ENCODE measurements at places on chromosomes 11 and 22. TPM values are rescaled to one million over a fixed set of nuclear protein-coding genes. Genes with fewer than 3 reads are reported as not detected.

GRCh38 chr11:5655474-5655873 is 29.4 kb downstream of the TRIM5 start:
- DNase-seq = no peak

DNA sequence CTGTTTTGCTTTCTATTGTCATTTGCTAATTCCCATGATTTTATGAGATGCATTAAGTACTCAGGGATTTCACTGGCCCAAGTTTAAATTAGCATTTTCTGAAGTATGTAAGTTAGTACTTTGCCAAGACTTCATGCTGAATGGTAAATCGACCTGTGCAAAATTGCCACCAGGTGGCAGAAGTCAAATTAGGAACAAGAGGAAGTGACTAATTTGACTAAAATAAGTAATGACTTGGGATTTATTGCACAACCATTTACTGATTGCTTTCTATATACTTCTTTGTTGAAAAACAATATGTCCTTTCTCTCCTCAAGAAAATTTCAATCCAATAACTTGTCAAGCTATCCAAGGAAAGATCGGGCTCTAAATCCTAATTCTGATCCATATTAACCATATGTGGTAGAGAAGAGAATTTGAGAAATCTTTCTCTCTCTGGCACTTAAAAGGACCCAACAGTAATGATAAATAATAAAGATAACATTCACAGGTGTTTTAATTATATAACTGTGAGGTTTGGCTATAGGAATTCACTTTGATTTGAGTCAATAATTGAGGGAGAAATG is 253.7 kb upstream of the CHORDC1 start:
- DNase-seq = no peak

GRCh38 chr11:76334826-76335389 is 46.0 kb downstream of the THAP12 start:
- DNase-seq = peak; percentile 36

- DNase-seq = no peak
Measured at GRCh38 chr22:38163844-38164550, 17.6 kb downstream of the PLA2G6 start.

DNA sequence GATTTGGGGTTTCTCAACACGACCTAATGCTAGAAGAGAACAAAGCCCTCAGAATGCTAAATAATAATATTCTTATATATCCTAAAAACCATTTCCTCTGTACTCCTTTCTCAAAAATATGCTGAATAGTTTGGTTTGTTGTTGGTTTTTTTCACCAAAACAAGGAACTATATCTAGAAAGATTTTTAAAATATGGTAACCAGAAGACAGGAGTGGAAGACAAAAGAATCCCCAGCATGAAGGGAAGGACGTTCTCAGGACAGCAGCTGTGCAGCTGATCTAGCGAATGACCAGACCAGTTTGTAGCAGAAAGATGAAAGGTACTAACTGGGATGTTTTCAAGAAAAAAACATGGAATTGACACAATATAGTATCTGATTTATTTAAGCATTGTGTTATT is 19.3 kb downstream of the FEZ1 start:
- DNase-seq = no peak

DNA sequence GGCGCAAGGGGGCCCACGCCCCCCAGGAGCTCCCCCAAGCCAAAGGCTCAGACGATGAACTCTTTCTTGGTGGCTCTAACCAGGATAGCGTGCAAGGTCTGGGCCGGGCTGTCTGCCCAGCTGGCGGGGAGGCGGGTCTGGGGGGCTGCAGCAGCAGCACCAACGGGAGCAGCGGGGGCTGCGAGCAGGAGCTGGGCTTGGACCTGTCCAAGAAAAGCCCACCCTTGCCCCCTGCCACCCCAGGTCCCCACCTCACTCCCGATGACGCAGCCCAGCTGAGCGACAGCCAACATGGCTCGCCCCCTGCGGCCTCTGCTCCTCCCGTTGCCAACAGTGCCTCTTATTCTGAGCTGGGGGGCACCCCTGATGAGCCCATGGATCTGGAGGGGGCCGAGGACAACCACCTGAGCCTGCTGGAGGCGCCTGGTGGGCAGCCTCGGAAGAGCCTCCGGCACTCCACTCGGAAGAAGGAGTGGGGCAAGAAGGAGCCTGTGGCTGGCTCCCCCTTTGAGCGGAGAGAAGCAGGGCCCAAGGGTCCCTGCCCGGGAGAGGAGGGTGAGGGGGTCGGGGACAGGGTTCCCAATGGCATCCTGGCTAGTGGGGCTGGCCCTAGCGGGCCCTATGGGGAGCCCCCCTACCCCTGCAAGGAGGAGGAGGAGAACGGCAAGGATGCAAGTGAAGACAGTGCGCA is 21.6 kb upstream of the TMEM191C start:
- peak; percentile 74 for DNase-seq

GRCh38 chr22:16609548-16610261 is 17.1 kb upstream of the CCT8L2 start:
- DNase-seq = no peak

DNA sequence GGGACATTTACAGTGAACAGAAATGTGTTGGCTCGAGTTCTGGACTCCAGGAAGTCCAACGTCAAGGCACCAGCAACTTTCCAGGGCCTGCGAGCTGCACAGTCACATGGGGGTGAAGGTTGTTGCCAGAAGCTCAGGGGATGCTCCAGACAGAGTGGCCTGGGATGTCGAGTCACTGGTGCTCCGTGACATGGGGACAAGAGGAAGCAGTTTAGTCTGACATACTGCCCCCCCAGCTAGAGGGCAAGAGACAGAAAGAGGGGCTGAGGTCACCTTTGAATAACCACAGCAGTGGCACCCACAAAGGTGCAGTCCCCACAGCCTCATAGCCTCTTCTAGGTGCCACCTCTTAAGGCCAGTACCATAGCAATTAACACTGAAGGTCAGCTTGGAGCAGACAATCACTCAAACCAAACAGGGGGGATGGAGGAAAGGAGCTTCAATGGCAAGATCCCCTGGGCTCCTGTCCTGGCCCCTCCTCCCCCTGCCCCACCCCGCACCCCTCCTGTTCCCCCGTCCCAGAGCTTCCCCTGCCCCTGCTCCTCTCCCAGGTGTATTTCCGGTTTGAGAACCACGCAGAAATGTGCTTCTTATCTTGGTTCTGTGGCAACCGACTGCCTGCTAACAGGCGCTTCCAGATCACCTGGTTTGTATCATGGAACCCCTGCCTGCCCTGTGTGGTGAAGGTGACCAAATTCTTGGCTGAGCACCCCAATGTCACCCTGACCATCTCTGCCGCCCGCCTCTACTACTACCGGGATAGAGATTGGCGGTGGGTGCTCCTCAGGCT is 3.8 kb downstream of the APOBEC3D start:
- no peak for DNase-seq

GRCh38 chr11:115958089-115959000 is 454.1 kb upstream of the CADM1 start:
- no peak for DNase-seq

- no peak for DNase-seq
Measured at GRCh38 chr11:22742157-22742613, 75.8 kb downstream of the GAS2 start.

Gene TBX1
- 8.1 TPM for total RNA-seq

Gene NPAS4
- 6.5 TPM for total RNA-seq

Gene MRGPRX3
- not detected for total RNA-seq

Gene CYP2R1
- 14.8 TPM for total RNA-seq

Gene SLC22A9
- total RNA-seq = not detected

Gene APOA5
- total RNA-seq = not detected

Gene ROBO4
- 19.8 TPM for total RNA-seq

Gene FGF4
- total RNA-seq = not detected

Measured in posterior vena cava (tissue), 2 donors.